Osteoblast (primary cell): ENCODE measurements at places on chromosomes 16 and 17. TPM values are rescaled to one million over a fixed set of nuclear protein-coding genes. Genes with fewer than 3 reads are reported as not detected.

DNA sequence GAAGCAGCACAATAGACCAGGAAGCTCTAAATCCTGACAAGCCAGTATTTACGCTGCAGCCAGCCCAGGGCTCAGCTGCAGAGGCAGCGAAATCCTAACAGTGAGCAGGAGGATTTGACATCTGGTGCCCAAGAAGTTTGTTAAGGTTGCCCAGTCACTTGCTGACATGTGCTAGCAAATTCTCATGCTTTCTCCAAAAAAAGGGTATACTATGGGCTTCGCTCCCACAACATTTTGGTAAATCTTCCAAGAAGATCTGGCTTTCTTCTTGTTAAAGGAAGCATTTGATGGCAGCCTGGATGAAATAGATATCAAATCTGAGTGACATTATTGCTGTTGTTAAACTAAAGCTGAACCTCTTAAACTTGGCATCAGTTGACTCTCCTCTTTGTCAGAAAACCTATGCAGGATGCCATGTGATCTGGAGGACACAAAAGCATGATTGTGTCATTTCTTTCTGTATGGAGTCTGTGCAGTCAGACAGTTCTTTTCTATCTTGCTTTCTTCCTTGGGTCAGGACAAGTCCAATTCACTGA is 949.7 kb upstream of the RBFOX1 start:
- DNase-seq, result no peak

DNA sequence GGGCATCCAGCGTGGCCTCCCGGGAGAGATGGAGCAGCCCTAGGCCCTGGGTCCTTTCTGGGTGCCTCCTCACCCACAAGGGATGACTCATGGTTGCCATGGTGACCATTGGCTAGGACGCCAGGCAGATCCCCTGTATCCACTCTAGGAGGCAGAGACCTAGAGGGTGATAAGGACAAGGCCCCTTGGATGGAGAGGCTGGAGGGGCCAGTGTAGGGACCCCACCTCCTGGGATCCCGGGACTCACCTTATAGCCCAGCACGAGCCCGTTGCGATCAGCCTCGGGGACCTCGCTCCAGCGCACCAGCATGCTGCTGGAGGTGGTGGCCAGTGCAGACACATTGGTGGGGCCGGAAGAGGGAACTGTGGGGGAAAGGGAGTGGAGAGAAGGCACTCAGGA is 82.2 kb upstream of the CDC42EP4 start:
- DNase-seq, result peak; percentile 85

- no peak for DNase-seq
Measured at GRCh38 chr16:56814537-56815432, 50.2 kb upstream of the SLC12A3 start.

DNA sequence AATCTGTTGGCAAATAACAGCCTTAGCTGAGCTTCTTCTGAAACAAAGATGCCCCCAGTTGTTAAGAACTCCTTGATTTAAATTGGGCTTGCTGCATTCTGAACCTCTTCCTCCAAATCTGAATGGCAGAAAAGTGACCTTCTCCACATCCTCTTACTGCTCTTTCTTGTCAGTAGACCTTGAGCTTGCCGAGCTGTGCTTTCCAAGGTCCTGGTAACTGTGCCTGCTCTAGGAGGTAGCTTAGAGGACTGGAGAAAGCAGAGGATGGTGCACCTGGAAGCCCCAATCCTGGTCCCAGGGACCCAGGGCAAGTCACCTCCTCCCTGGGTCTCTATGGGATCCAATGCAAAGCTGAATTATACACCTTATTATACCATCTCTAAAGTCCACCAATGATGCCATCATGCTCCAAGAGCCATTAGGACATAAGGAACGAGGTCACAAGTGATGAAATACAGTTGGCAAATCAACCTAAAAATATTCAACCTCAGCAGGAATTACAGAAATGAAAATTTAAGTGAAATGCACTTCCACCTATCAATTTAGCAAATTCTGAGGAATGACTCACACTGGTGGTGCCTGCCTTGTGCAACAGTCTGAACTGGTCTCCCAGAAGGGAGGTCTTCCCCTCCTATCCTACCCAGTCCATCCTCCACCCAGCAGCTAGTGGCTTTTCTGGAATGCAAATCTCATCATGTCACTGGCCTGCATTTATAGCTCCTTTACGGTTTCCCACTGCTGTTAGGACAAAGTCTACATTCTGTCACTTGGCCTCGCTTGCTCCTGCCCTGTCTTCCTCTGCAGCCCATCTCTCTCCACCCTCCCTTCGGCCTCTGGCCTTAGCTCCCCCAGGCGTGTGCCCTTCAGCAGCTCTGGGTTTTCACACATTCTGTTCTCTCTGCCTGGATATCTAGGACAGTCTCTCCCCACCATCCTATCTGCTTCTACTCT is 36.6 kb downstream of the TOM1L2 start:
- peak; percentile 94 for DNase-seq

DNA sequence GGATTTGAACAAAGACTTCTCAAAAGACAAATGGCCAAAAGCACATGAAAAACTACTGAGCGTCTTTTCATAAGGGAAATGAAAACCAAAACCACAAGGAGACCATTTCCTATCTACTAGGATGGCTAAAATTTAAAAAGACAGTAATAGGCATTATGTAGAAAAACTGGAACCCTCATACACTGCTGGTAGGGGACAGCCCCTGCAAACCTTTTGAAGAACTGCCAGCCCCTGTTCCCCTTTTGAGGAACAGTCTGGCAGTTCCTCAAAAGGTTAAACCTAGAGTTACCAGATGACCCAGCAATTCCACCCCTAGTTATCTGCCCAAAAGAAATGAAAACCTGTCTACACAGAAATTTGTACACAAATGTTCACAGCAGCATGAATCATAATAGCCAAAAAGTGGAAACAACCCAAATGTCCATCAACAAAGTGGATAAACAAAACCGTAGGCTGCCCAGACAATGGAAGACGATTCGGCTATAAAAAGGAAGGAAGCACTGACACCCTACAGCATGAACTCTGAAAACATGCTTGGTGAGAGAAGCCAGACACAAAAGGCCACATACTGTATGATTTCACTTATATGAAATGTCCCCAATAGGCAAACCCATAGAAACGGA is 22.9 kb downstream of the CDIP1 start:
- DNase-seq, result peak; percentile 45

DNA sequence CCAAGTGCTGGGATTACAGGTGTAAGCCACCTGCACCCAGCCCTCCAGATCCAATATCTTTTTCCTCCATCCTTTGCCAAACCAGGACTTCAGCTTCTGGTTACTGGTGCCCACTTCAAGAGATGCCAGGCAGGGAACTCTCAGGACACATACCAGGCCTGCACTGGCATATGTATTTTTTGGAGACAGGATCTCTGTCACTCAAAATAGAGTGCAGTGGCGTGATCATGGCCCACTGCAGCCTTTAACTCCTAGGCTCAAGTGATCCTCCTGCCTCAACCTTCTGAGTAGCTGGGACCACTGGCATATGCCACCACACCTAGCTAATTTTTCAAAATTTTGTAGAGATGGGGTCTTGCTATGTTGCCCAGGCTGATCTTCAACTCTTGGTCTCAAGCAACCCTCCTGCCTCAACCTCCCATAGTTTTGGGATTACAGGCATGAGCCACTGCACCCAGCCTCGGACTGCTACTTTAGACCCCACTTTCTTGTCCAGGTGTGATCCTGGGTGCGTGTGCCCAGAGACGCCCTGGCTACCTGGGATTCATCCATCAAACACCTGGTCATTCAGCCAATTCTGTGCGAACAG is 55.8 kb downstream of the BMERB1 start:
- DNase-seq, result no peak

DNA sequence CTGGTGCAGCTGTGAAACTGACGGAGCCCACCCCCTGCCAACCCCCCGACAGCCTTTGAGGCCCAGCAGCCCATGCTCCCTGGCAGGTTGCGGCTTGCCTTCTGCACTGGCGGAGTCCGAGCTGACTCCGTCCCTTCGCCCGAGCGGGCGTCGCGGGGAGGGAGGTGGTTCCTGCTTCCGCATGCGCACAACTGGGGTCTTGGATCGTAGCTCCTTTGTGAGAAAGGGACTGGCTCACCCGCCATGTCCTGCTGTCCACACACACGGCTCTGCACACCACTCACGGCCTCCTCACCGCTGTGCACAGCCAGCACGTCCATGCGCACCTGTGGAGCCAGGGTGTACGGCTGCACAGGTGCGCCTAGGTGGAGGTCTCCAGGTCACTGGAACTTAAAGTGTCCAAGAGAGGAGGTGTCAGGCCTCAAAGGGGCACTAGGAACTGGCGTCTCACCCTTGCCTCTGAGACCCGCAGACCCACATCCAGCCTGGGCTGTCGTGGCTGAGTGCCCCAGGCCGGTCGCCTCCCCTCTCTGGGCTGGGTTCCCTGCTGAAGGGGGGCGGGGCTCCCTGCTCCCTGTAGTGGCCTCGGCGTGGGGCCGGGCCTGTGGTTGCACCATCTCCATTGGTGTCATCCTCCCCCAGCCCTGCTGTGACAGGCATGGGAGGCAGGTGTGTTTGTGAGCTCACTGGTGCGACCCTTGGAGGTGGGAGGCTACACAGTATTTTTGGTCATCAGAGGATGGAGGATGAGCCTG is 45.3 kb downstream of the JPH3 start:
- no peak for DNase-seq

GRCh38 chr17:78993241-78993956 is 13.7 kb upstream of the LGALS3BP start:
- peak; percentile 94 for DNase-seq

The SLC5A10 gene
- not detected in 2 replicates for total RNA-seq

The ACAP1 gene
- total RNA-seq, result 0.59 TPM in 1 of 2 replicates, not detected in the other

The PRSS33 gene
- not detected in 2 replicates for total RNA-seq

The NUPR1 gene
- 27.9 and 31.5 TPM in 2 replicates for total RNA-seq
